ENCODE measurements at places on chromosomes 4 and X. TPM values are rescaled to one million over a fixed set of nuclear protein-coding genes. Genes with fewer than 3 reads are reported as not detected.

USP17L26 gene
- not detected for total RNA-seq

CHIC1 gene
- total RNA-seq, result 7.2 TPM

RGS12 gene
- total RNA-seq, result 15.7 TPM

MCTS1 gene
- total RNA-seq, result 27.6 TPM

SPANXA2 gene
- total RNA-seq, result not detected

CT45A10 gene
- total RNA-seq, result not detected

UGDH gene
- total RNA-seq, result 85.9 TPM

All from fibroblast of lung (primary cell).